Non-pigmented ciliary epithelial cell (primary cell): ENCODE measurements at places on chromosomes 2 and 18.
A peak's percentile ranks its signal among the peaks of the same experiment; 100 is the strongest.

GRCh38 chr2:3112553-3112952 lies 265.1 kb downstream of the EIPR1 start:
- DNase-seq = no peak

DNA sequence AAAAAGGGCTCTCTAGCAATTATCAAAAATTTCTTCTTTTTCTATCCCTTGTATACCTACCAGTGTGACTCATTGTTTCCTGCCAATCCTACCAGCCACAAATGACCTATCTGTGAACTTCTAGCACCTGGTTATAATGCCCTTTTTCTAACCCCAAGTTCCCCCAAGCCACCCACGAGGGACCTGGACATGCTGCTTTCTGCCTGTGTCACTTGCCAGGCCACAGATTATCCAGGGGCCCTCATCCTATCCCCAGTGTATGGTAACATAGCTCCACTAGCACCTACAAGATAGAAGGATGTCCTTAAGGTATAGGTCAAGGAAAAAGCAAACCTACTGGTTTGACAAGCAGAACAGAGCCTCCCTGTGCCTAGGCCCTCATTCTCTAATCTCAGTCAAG lies 26.8 kb downstream of the AAK1 start:
- DNase-seq = no peak

DNA sequence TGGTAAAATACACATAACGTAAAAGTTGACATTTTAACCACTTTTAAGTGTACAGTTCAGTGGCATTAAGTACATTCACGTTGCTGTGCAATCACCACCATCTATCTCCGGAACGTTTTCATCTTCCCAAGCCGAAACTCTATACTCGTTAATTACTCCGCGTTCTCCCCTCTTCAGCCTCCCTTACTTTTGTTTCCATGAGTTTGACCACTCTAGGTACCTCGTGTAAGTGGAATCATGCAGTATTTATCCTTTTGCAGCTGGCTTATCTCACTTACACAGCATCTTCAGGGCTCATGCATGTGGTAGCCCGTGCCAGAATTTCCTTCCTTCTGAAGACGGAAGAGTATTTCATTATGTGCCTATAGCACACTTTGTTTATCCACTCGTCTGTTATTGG lies 225.2 kb downstream of the SLC4A3 start:
- no peak for DNase-seq

DNA sequence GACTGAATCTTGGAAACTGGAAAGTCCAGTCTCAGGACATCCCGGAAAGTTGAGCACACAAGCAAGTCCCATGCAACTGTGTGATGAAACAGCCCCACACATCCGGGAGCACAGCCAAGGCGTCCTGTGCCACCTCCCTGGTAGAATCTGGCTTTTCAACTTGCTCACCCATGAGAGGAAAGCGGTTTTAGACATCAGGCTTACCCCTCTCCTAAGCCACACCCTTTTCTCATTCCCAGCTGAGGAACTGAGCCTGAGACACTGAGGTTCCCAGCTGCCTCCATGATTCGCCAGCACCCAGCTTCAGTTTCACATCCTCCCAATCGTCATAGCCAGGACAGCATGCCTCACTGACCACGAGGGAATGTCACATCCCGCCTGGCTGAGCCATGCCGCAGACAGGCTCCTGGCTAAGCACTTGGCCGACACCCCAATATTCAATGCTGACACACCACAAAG lies 60.3 kb downstream of the STEAP3 start:
- DNase-seq = no peak

- no peak for DNase-seq
These were observed 152.5 kb downstream of the PLEKHA3 start for GRCh38 chr2:178632729-178633128.

DNA sequence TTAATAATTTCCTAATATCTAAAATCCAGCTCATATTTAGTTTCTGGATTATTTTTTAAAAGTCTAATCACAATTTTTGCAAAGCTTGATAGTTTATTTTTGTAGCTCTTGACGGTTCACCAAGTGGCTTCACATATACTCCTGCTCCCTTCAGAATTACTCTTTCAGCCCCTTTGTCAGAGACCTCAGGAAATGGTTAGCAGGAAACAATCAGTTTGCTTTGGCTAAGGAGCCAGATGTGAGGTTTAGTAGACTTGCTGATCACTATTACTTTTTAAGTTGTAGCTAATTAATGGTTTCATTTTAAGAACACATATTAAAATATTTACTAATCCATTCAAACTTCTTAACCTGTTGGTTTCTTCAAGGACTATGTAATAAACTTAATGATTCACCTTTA lies 2.3 kb downstream of the RBBP8 start:
- DNase-seq = no peak

DNA sequence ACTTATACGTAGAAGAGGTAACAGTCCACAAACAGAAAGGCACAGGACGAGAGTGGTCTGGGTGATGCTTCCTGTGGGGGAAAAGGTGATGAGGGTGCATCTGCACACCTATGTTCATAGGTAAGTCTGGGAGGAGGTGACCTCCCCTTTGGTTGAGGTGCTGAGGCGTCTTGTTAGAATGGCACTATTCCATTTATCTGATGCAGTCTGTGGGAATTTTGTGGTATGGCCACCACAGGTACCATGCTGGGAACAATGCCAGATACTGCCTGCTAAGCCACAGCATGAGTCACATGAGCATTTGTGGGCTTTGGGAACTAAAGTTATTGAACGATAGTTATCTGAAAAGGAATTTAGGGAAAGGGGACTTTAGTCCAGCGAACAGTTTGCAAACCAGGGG lies 27.9 kb downstream of the IL37 start:
- DNase-seq = no peak

DNA sequence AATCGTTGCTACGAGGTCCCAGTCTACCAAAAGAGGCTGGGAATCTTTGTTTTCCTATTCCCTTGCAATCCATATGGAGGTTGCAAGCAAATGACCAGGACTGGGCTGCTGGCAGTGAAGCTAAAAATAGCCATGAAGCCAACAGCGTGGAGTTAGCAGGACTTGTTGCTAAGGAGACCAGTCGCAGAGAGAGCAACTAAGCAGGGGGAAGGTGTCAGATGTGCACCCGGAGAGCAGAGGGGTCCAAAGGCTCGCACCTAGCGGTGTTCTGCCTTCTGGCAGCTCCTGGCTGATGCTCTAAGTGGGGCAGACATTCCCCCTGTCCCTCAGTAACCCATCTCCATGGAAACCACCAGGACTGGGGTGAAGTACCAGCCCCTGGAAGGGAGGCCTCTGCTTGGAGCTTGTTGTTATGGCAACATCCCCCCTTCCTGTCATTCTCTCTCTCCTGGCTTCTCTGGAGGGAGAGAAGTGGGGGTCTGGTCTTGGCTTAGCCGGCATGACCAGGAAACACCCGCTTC lies 84.6 kb downstream of the DNMT3A start:
- DNase-seq = peak; percentile 32

- no peak for DNase-seq
These were observed 40.7 kb downstream of the SLC39A10 start for GRCh38 chr2:195697681-195698220.
